Naive thymus-derived CD8-positive, alpha-beta T cell (primary cell): ENCODE measurements at places on chromosomes 1 and 21.

DNA sequence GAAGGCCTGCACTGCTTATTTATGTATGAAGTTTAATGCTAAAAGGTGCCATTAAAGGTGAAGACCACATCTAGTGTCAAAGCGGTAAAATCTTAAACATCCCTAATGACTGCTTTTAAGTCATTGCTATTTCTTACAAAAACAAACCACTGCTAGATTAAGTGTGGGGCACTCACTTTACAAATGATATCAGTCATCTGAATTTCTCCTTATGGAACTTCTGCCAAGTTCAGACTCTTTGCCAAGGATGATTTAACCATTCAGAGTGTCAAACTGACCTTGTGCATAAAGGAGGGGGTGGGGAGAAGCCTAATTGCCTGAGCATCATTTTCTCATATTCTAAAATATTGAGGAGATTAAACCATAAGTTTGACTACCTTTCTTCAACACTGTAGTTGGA, 271.5 kb downstream of the TGFB2 start:
- DNase-seq, result no peak
- no peak overlapping the region for H3K27ac ChIP-seq
- H3K4me3 ChIP-seq, result no peak overlapping the region
- H3K36me3 ChIP-seq, result no peaks in the 10 kb centered on the region

- DNase-seq, result no peak
- no peak overlapping the region for H3K4me3 ChIP-seq
- peaks cover 3% of the 10 kb centered on the region for H3K4me1 ChIP-seq
- H3K36me3 ChIP-seq, result no peaks in the 10 kb centered on the region
Measured at GRCh38 chr1:169595764-169596711, 9.8 kb upstream of the F5 start.

GRCh38 chr1:59445040-59445439, 148.1 kb downstream of the FGGY start:
- peaks cover 2% of the 10 kb centered on the region for H3K4me1 ChIP-seq
- DNase-seq, result no peak
- H3K27ac ChIP-seq, result no peak overlapping the region
- H3K4me3 ChIP-seq, result no peak overlapping the region

- H3K27me3 ChIP-seq, result no peaks in the 10 kb centered on the region
- H3K36me3 ChIP-seq, result peaks cover 1% of the 10 kb centered on the region
- no peak overlapping the region for H3K4me3 ChIP-seq
- DNase-seq, result no peak
Measured at GRCh38 chr21:37263827-37264600, 3.1 kb downstream of the VPS26C start.

- peaks cover 2% of the 10 kb centered on the region for H3K4me1 ChIP-seq
- H3K27ac ChIP-seq, result no peak overlapping the region
- no peak overlapping the region for H3K4me3 ChIP-seq
- H3K36me3 ChIP-seq, result no peaks in the 10 kb centered on the region
- DNase-seq, result no peak
Measured at GRCh38 chr1:205963352-205964155, 20.3 kb upstream of the SLC26A9 start.

DNA sequence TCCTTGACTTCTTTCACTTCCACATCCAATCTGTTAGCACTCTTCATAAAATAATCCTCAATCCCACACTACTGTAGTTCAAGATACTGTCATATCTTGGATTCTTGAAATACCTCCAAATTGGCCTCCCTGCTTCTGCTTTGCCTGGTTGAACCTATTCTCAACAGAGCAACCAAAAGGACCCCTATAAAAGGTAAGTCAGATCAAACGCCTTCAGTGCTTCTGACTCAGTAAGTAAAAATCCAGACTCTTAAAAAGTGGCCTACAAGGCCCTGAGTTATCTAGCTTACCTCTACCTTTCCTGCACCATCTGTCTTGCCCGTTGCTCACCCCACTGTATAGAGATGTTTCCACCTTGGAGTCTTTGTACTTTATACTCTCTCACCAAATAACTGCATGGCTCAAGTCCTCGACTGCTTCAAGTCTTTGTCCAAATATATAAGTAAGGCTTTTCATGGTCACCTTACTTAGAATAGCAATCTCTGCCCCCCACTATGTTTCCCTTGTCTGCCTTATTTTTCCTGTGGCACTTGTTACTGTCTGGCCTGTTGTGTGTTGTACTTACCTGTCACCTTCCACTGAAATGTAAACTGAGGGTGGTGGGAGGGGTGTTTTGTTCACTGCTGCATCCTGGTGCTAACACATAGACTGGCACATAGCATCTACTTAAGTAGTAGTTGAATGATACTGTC, 5.1 kb upstream of the PIGV start:
- no peaks in the 10 kb centered on the region for H3K27me3 ChIP-seq
- no peak overlapping the region for H3K4me3 ChIP-seq
- H3K27ac ChIP-seq, result peak overlapping the region; percentile 73
- H3K4me1 ChIP-seq, result peaks cover 43% of the 10 kb centered on the region
- no peak for DNase-seq

DNA sequence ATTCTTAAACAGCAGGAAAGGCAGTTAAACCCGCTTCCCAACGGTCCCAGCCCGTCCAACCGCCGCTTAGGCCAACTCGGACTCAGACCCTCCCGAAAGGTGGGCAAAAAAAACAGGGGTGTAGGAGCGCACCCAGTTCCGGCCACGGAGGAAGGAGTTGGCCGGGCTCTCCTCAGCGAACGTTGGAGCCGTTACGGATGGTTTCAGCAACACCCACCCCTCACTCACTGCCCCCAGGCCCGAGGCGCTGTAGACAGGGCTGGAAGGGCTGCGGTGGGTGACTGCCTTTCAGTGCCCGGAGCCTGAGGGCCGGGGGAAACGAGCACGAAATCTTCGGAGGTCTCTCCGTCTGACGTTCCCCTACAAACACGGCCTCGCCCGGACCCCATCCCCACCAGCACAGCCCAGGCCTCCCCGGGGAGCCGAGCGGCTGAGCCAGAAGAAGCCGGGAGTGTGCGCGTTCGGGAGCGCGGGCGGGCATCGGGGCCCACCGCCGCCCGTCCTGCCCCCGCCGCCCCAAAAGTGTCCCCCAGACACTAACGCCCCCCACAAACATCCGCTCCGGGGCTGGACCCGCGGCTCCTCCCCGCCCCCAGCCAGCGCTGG, 1.3 kb downstream of the KDM5B start:
- H3K4me3 ChIP-seq, result peak overlapping the region; percentile 79
- peaks cover 64% of the 10 kb centered on the region for H3K4me1 ChIP-seq
- H3K27ac ChIP-seq, result peak overlapping the region; percentile 87
- no peaks in the 10 kb centered on the region for H3K27me3 ChIP-seq
- no peaks in the 10 kb centered on the region for H3K36me3 ChIP-seq
